ENCODE measurements at places on chromosomes 11 and 22.

- DNase-seq, result no peak
These were observed 560.8 kb downstream of the BRD1 start for GRCh38 chr22:49266561-49267519.

GRCh38 chr11:119015054-119015611 is 3.0 kb downstream of the RPS25 start:
- DNase-seq, result no peak

DNA sequence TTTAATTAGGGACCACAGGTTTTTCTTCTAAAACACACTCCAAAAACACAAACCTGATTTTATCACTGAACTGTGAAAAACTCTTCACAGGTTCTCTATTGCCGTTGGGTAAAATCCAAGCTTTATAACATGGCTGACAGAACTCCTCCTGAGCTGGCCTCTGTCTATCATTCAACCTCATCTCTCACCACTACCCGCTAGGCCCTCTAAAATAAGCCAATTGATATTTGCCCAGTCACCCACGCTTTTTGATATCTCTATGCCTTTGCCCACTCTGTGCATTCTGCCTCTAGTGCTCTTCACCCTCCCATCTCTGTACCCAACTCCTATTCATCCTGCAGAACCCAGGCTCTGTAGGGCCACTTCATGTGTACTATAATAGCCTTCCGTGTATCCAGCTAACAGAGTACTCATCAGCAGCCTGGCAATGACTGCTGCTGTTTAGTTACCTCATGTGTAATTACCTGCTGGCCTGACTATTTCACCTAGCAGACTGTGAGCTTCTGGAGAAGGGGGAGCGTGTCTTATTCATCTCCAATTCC is 1.1 kb upstream of the CNGA4 start:
- DNase-seq, result no peak

- no peak for DNase-seq
These were observed 112.5 kb downstream of the KCNQ1OT1 start for GRCh38 chr11:2587132-2587930.

GRCh38 chr11:126175393-126175792 is 36.1 kb downstream of the RPUSD4 start:
- no peak for DNase-seq

- DNase-seq, result no peak
These were observed 105.6 kb downstream of the RRAS2 start for GRCh38 chr11:14253421-14253820.

GRCh38 chr11:6567371-6567745 is 36.1 kb downstream of the RRP8 start:
- no peak for DNase-seq

Data from GDM1 (cell line).